Astrocyte (in vitro differentiated cells and primary cell): ENCODE measurements at places on chromosomes 16 and 17.

GRCh38 chr16:86030116-86030515 lies 131.2 kb downstream of the IRF8 start:
- no peak overlapping the region for H3K4me3 ChIP-seq
- H3K36me3 ChIP-seq: no peaks in the 10 kb centered on the region
- no peak for DNase-seq
- no peak overlapping the region for H3K27ac ChIP-seq
- H3K27me3 ChIP-seq: peaks cover 28% of the 10 kb centered on the region
- H3K4me1 ChIP-seq: no peaks in the 10 kb centered on the region

GRCh38 chr17:75064867-75065561 lies 18.0 kb downstream of the KCTD2 start:
- H3K4me3 ChIP-seq: no peak overlapping the region
- H3K27ac ChIP-seq: no peak overlapping the region
- no peak for DNase-seq
- H3K4me1 ChIP-seq: peaks cover 5% of the 10 kb centered on the region
- H3K36me3 ChIP-seq: peaks cover 19% of the 10 kb centered on the region

DNA sequence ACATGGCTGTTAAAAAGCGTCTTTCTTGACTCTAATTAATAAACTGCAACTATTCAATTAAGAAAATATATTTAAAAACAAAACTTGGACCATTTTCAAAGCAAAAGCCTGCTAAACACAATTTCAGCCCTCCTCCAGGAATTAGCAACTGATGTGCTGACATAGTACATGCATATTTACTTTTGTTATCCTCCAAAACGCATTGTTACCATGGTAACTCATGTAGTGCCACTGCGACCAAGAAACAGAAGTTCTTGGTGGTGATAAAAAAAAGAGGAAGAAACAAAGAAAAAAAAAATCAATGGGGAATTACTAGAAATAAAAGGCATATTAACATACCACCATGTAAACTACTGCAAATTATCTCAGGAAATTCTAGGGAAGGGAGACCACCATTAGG lies 793.4 kb upstream of the CDH8 start:
- H3K4me1 ChIP-seq: no peaks in the 10 kb centered on the region
- H3K27me3 ChIP-seq: no peaks in the 10 kb centered on the region
- H3K27ac ChIP-seq: no peak overlapping the region
- no peak overlapping the region for H3K4me3 ChIP-seq
- no peaks in the 10 kb centered on the region for H3K36me3 ChIP-seq

DNA sequence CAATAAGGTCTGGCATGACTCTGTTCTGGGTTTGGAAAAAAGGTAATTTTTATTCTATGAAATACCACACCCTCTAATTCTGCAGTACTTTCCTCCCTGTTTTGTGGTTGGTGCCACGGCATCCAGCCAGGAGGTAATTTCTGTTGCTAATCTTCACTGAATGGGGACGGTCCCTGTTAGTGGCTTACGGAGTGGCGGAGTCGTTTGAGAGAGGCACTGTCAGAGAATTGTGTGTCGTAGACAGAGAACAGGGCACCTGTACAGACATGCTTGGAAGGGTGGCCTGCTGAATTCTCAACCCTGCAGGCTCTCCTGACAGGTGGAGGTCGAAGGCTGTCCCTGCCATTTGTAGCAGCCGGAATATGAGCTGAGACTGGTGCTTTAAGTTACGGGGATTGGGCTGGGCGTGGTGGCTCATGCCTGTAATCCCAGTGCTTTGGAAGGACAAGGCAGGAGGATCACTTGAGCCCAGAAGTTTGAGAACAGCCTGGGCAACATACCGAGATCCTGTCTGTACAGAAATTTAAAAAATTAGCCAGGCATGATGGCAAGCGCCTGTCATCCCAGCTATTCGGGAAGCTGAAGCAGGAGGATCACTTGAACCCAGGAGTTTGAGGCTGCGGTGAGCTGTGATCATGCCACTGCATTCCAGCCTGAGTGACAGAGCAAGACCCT lies 33.2 kb downstream of the EEF2K start:
- no peaks in the 10 kb centered on the region for H3K27me3 ChIP-seq
- no peak for DNase-seq
- no peak overlapping the region for H3K4me3 ChIP-seq
- H3K27ac ChIP-seq: no peak overlapping the region

DNA sequence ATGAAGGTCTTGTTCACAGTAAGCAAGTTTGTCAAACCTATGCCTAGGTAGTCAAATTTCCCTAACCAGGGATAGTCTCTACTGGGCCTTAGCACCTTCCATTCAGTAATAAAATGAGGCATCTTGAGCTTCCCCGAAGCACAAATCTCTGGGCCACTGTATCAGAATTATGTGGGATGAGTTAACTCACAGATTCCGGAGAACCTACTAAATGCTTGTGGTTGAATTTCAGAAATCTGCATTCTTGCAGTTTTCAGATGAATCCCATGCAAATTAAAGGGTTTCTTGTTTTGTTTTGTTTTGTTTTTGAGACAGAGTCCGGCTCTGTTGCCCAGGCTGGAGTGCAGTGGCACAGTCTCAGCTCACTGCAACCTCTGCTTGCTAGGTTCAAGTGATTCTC lies 478.8 kb upstream of the HSBP1 start:
- no peaks in the 10 kb centered on the region for H3K4me1 ChIP-seq
- DNase-seq: peak; percentile 34
- no peak overlapping the region for H3K27ac ChIP-seq
- no peak overlapping the region for H3K4me3 ChIP-seq

DNA sequence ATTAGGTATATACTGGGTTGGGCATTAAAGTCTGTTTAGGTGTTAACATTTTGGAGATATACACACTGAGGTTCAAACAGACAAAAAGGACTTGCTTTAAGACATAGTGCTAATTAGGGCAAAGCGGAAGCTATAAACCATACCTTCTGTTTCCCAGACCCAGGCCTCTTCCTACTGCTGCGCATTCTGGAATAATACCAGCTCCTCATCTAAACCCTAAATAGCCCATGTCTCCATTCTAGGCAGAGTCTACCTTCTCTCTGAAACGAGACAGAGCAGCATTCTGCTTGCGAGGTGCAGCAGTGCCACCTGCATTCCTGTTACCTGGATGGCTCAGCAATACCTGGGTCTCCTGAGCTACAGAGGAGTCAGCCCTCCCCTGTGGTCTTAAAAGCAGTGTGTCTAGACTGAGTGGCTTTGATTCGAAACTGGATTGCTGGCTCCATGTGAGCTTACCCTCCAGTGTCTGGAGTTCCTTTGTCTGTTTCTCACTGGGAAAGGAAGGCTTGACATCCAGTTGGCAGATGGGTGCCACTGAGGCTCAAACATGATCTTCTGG lies 6.4 kb downstream of the YPEL2 start:
- H3K27me3 ChIP-seq: peaks cover 35% of the 10 kb centered on the region
- no peaks in the 10 kb centered on the region for H3K36me3 ChIP-seq
- DNase-seq: no peak
- no peak overlapping the region for H3K27ac ChIP-seq

GRCh38 chr16:55506083-55506482 lies 2.8 kb upstream of the LPCAT2 start:
- H3K27ac ChIP-seq: no peak overlapping the region
- no peak overlapping the region for H3K4me3 ChIP-seq
- H3K4me1 ChIP-seq: peaks cover 38% of the 10 kb centered on the region

DNA sequence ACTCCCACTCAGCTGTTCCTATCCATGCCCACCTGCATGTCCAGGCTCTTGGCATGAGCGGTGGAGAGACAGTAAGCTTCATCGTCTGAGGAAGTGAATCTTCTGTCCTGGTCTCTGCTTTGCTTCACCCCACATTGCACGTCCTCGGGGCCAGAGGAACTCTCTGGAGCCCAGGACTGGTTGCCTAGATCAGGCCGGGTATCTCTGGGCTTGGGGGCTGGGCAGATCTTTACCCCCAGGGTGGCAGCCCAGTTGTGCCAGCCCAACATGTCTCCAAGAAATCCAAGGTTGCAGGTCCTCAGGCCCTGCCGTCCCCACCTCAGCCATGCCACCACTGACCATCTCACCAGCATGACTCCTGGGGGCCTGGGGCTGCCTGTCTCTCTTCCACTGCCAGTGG lies 58.3 kb downstream of the BEAN1 start:
- H3K4me3 ChIP-seq: no peak overlapping the region
- no peaks in the 10 kb centered on the region for H3K36me3 ChIP-seq

DNA sequence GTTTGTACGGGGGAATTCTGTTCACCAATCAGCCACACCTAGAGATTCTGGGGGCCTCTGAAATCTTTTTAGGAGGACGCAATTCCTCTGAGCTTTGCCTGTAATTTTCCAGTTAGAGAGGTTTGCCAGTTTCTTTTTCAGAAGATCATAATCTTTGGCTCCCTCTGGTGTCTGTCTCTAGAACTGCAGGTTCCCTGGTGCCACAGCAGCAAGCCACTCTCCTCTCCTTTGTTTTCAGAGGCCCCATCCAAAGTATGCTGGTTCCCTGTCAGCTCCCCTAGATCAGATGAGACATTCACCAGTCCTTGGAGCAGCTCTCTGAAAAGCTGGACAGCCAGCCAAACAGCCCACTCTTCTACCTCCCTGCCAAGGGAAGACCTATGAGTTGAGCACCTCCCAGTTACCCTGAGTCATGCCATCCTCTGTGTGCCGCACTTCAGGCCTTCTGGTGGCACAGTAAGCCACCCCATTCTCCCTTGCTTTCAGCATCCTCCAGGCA lies 36.1 kb downstream of the RNF112 start:
- peak overlapping the region; percentile 17 for H3K27ac ChIP-seq
- no peaks in the 10 kb centered on the region for H3K27me3 ChIP-seq
- peak; percentile 24 for DNase-seq
- peaks cover 24% of the 10 kb centered on the region for H3K4me1 ChIP-seq
- H3K36me3 ChIP-seq: no peaks in the 10 kb centered on the region

GRCh38 chr16:88638323-88639230 lies at the start of gene IL17C:
IL17C (plus strand) TSS chr16:88638572; CDS start chr16:88638642, 70 bp downstream.
- DNase-seq: no peak
- H3K27me3 ChIP-seq: peaks cover 20% of the 10 kb centered on the region
- H3K36me3 ChIP-seq: no peaks in the 10 kb centered on the region
- no peak within 1 kb of the TSS for H3K4me3 ChIP-seq

DNA sequence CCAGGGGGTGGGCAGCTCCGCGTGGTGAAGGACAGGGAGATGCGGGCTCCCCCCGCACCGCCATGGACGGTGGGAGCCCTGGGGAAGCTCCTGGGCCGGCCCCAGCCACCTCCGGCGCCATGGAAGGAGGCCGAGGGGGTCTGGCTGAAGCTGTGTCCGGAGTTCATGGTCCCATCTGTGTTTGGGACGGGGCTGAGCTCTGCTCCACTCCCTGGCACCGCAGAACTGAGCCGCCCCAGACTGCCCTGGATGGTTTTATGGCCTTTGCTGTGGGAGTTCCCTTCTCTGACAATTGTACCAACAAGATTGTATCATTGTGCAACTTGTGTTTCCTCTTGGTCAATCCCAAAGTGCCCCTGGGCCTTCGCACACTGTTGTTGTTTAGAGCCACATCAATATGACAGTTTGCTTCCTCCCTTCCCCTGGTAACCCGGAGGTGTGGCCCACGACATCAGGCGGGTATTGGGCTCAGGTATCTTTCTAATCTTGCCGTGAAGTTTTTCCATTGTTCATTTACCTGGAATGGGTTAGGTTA lies 942 bp downstream of the KRT23 start:
- no peaks in the 10 kb centered on the region for H3K36me3 ChIP-seq
- no peak overlapping the region for H3K4me3 ChIP-seq
- DNase-seq: no peak
- no peak overlapping the region for H3K27ac ChIP-seq

DNA sequence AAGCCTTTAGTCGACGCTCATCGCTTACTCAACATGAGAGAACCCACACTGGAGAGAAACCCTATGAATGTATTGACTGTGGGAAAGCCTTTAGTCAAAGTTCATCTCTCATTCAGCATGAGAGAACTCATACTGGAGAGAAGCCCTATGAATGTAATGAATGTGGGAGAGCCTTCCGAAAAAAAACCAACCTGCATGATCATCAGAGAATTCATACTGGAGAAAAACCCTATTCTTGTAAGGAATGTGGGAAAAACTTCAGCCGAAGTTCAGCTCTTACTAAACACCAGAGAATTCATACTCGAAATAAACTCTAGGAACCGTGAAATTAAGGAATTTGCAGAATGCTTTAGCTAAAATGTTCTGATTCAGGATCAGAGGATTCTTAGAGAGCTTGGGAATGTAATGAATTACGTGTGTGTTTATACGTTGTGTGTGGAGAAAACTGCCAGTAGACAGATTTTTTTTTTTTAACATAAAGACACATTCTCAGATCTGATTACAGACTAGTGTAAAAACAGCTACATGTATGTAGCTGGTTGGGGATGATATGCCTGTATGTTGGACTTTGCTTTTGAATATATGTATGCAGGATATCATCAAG lies 25.4 kb downstream of the ZFP90 start:
- H3K27me3 ChIP-seq: no peaks in the 10 kb centered on the region
- H3K4me1 ChIP-seq: no peaks in the 10 kb centered on the region
- no peak overlapping the region for H3K4me3 ChIP-seq
- no peak overlapping the region for H3K27ac ChIP-seq
- DNase-seq: peak; percentile 18
- H3K36me3 ChIP-seq: peaks cover 31% of the 10 kb centered on the region

- H3K4me1 ChIP-seq: no peaks in the 10 kb centered on the region
- H3K36me3 ChIP-seq: no peaks in the 10 kb centered on the region
- no peak overlapping the region for H3K27ac ChIP-seq
- H3K27me3 ChIP-seq: no peaks in the 10 kb centered on the region
- DNase-seq: no peak
Observed at GRCh38 chr17:73255671-73256181, 6.0 kb downstream of the CPSF4L start.

GRCh38 chr17:37094391-37094790 lies 145.6 kb downstream of the AATF start:
- H3K27me3 ChIP-seq: no peaks in the 10 kb centered on the region
- H3K27ac ChIP-seq: no peak overlapping the region
- DNase-seq: no peak
- peaks cover 28% of the 10 kb centered on the region for H3K36me3 ChIP-seq
- H3K4me1 ChIP-seq: no peaks in the 10 kb centered on the region

DNA sequence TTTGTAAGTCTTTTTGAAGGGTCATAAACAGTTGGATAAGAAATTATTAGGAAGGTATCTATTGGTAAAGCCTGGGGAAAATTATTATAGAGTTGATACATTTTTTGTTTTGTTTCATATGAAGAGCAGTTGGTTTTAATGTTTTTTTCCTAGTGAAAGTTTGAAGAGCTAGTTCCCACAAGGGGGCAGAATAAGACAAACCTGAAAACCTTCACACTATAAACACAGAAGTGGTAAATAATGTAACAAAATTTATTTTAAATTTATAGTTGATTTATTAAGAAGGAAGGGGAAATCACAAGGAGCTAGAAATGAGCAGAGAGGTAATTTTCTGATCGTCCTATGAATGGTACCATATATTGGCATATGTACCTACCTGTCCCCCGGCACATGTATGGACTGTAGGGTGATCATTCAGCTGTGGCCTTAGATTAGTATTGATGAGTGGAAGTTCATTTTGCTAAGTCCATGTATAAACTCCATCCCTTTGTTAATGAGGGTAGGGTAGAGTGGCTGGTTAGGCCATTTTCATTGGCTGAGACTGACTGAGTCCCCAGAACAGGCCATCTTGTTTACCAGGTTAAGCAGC lies 116.3 kb downstream of the TANC2 start:
- peak overlapping the region; percentile 9 for H3K27ac ChIP-seq
- DNase-seq: peak; percentile 14
- no peak overlapping the region for H3K4me3 ChIP-seq
- peaks cover 7% of the 10 kb centered on the region for H3K4me1 ChIP-seq
- H3K36me3 ChIP-seq: peaks cover 2% of the 10 kb centered on the region

- no peaks in the 10 kb centered on the region for H3K27me3 ChIP-seq
- no peak overlapping the region for H3K27ac ChIP-seq
- no peak overlapping the region for H3K4me3 ChIP-seq
- H3K36me3 ChIP-seq: no peaks in the 10 kb centered on the region
- H3K4me1 ChIP-seq: no peaks in the 10 kb centered on the region
Observed at GRCh38 chr17:79650283-79650682, 39.4 kb upstream of the RBFOX3 start.

GRCh38 chr16:77043076-77043475 lies 147.9 kb upstream of the MON1B start:
- DNase-seq: peak; percentile 1
- no peaks in the 10 kb centered on the region for H3K27me3 ChIP-seq
- no peaks in the 10 kb centered on the region for H3K36me3 ChIP-seq
- H3K4me3 ChIP-seq: no peak overlapping the region
